Kidney (tissue), 22 donors: ENCODE measurements at places on chromosomes 3 and 15. TPM values are rescaled to one million over a fixed set of nuclear protein-coding genes. Genes with fewer than 3 reads are reported as not detected.

CEP152 gene
- total RNA-seq: 4.5 TPM

GRCh38 chr3:28940530-28940929 is 340.3 kb upstream of the RBMS3 start:
- no peak for DNase-seq
- H3K27me3 ChIP-seq: no peaks in the 10 kb centered on the region
- no peaks in the 10 kb centered on the region for H3K36me3 ChIP-seq
- H3K4me3 ChIP-seq: no peak overlapping the region
- no peak overlapping the region for H3K27ac ChIP-seq

DNA sequence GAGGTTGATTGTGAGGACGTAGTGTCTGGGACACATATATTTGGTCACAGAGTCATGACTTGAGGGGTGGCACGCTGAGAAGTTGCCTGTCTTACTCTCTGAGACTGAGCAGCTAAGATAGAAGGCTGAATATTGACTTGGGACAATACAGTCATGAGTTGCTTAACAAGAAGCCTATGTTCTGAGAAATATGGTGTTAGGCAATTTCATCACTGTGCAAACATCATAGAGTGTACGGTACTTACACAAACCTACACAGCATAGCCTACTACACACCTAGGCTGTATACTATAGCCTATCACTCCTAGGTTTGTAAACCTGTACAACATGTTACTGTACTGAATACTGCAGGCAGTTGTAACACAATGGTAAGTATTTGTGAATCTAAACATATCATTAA is 30.3 kb upstream of the SPESP1 start:
- no peak overlapping the region for H3K4me3 ChIP-seq
- no peak for DNase-seq
- no peaks in the 10 kb centered on the region for H3K36me3 ChIP-seq
- H3K27me3 ChIP-seq: no peaks in the 10 kb centered on the region

FEZF2 gene
- not detected for total RNA-seq

GRCh38 chr3:138059261-138059660 is 49.3 kb downstream of the CLDN18 start:
- no peak overlapping the region for H3K4me3 ChIP-seq
- H3K27ac ChIP-seq: no peak overlapping the region
- no peaks in the 10 kb centered on the region for H3K4me1 ChIP-seq
- DNase-seq: no peak
- H3K27me3 ChIP-seq: no peaks in the 10 kb centered on the region

FOXB1 gene
- not detected for total RNA-seq

DNA sequence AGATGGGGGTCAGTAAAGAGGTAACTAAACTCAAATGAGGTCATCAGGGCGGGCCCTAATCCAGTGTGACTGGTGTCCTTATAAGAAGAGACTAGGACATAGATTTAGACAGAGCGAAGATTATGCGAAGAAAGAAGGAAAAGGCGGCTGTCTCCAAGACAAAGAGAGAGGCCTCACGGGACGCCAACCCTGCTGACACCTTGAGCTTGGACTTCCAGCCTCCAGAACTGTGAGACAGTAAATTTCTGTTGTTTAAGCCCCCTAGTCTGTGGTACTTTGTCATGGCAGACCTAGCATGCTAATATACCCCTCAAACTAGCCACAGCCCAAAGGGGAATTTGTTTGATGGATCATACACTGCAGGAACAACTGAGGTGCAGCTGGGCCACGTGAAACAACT is 183.0 kb downstream of the ABHD5 start:
- H3K36me3 ChIP-seq: no peaks in the 10 kb centered on the region
- H3K27ac ChIP-seq: no peak overlapping the region
- H3K4me3 ChIP-seq: no peak overlapping the region
- H3K27me3 ChIP-seq: no peaks in the 10 kb centered on the region
- no peaks in the 10 kb centered on the region for H3K4me1 ChIP-seq

GRCh38 chr3:70488816-70489215 is 176.4 kb upstream of the MDFIC2 start:
- no peak overlapping the region for H3K27ac ChIP-seq
- no peaks in the 10 kb centered on the region for H3K27me3 ChIP-seq
- no peaks in the 10 kb centered on the region for H3K36me3 ChIP-seq
- H3K4me1 ChIP-seq: no peaks in the 10 kb centered on the region
- H3K4me3 ChIP-seq: no peak overlapping the region

DNA sequence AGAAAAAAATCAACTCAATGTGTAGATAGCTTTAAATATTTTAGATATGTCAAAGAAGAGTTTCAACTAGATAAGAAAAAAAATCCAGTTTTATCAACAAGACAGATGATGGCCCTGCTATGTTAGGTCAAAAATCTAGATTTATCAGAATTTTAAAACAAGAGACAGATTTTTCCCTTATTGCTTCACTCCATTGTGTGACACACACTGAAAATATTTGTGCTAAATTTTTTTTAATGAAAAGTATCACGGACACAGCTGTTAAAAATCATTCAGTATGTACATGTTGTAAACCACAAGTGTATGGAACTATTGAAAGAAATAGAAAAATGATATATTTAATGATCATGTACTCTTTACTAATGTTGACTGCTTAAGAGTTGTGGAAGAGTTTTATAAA is 43.6 kb downstream of the FOXB1 start:
- no peaks in the 10 kb centered on the region for H3K4me1 ChIP-seq
- H3K36me3 ChIP-seq: no peaks in the 10 kb centered on the region
- no peak for DNase-seq
- no peaks in the 10 kb centered on the region for H3K27me3 ChIP-seq
- no peak overlapping the region for H3K4me3 ChIP-seq

GRCh38 chr15:71496336-71496955 is 313.9 kb upstream of the NR2E3 start:
- H3K27ac ChIP-seq: no peak overlapping the region
- no peaks in the 10 kb centered on the region for H3K36me3 ChIP-seq
- H3K4me3 ChIP-seq: no peak overlapping the region

PARP14 gene
- total RNA-seq: 64.0 TPM
